ENCODE measurements at places on chromosomes 16 and 17. TPM values are rescaled to one million over a fixed set of nuclear protein-coding genes. Genes with fewer than 3 reads are reported as not detected.

Gene PRR35
- not detected for total RNA-seq

Gene CYB5D1
- total RNA-seq = 9.3 TPM

Gene PRAC1
- not detected for total RNA-seq

Gene CES3
- total RNA-seq = 1.3 TPM

Gene TLCD3B
- not detected for total RNA-seq

Gene DPEP2
- total RNA-seq = 42.7 TPM

Gene STH
- not detected for total RNA-seq

DNA sequence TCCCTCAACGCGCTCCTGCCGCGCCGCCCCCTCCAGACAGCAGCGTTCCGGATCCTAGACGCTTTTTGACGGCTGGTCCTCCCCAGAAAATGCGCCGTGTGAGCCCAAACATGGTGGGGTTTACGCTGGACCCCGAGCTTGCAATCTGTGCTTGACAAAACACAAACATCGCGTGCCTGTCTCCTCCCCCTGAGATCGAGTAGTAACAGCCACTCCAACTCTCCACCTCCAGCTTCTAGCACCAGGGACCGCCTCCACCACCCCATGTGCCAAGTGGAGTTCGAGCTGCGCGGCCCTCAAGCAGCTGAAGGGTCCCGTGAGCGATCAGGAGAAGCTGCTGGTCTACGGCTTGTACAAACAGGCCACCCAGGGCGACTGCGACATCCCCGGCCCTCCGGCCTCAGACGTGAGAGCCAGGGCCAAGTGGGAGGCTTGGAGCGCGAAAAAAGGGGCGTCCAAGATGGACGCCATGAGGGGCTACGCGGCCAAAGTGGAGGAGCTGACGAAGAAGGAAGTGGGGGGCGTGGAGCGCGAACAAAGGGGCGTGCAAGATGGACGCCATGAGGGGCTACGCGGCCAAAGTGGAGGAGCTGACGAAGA, 656 bp upstream of the GEMIN4 start:
- H3K4me1 ChIP-seq = peaks cover 35% of the 10 kb centered on the region
- H3K4me3 ChIP-seq = peak overlapping the region; percentile 95
- H3K36me3 ChIP-seq = peaks cover 5% of the 10 kb centered on the region
- peak overlapping the region; percentile 94 for H3K27ac ChIP-seq

DNA sequence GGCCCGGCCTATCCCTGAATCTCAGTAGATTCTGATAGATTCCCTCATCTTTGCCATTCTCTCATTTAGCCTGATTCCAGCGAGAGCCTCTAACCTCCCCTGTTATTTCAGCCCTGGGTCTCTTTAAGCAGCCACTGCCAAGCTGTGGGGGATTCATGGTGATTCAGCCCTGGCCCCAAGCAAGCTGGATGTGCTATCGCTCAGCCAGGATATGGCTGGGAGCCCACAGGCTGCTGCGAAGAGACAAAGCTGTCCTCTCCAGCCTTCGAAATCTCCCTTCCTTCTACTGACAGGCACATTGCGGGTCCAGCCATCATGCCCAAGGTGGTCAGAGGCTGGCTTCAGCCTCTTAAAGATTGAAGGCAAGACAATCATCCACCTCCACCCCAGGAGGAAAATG, 394.1 kb downstream of the SOX9 start:
- DNase-seq = no peak
- H3K4me1 ChIP-seq = peaks cover 8% of the 10 kb centered on the region
- no peak overlapping the region for H3K4me3 ChIP-seq

- H3K27ac ChIP-seq = no peak overlapping the region
- no peak overlapping the region for H3K4me3 ChIP-seq
- peaks cover 27% of the 10 kb centered on the region for H3K27me3 ChIP-seq
- H3K36me3 ChIP-seq = peaks cover 4% of the 10 kb centered on the region
Observed at GRCh38 chr17:10735821-10736220, 6.0 kb upstream of the TMEM220 start.

GRCh38 chr17:40451420-40451819, 8.2 kb downstream of the IGFBP4 start:
- no peak for DNase-seq
- no peaks in the 10 kb centered on the region for H3K27me3 ChIP-seq
- peaks cover 25% of the 10 kb centered on the region for H3K4me1 ChIP-seq
- H3K27ac ChIP-seq = no peak overlapping the region
- peaks cover 5% of the 10 kb centered on the region for H3K36me3 ChIP-seq

- no peak overlapping the region for H3K27ac ChIP-seq
- no peaks in the 10 kb centered on the region for H3K27me3 ChIP-seq
- H3K4me3 ChIP-seq = no peak overlapping the region
- DNase-seq = no peak
- H3K4me1 ChIP-seq = no peaks in the 10 kb centered on the region
Observed at GRCh38 chr17:26782153-26782552, 511.8 kb upstream of the WSB1 start.

DNA sequence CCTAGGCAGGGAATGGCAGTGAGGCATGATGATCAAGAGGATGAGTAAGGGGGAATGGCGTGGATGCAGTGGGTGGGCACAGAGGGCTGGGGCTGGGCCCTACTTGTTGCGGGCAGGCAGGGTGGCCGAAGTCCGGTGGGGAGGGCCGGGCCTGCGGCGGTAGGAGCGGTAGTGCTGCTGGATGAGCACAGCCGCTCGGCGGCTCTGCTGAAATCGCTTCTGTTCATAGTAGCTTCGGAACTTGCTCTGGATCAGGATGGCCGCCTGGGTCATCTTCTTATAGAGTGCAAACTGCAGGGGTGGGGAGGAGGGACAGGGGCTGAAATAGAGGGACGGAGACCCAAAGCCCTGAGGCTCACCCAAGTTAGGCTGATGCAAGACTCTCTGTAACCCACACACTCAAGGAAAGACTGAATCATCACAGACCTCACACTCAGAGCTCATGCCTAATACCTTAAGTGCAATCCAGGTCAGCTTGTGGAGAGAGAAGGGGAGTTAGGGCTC, 1.5 kb upstream of the SPAG7 start:
- H3K27ac ChIP-seq = no peak overlapping the region
- H3K27me3 ChIP-seq = no peaks in the 10 kb centered on the region
- H3K36me3 ChIP-seq = peaks cover 5% of the 10 kb centered on the region

GRCh38 chr17:31508288-31509094, 117.0 kb downstream of the RAB11FIP4 start:
- H3K4me1 ChIP-seq = peaks cover 42% of the 10 kb centered on the region
- peak overlapping the region; percentile 97 for H3K27ac ChIP-seq
- H3K36me3 ChIP-seq = no peaks in the 10 kb centered on the region
- H3K4me3 ChIP-seq = peak overlapping the region; percentile 95
- no peaks in the 10 kb centered on the region for H3K27me3 ChIP-seq

- peak; percentile 29 for DNase-seq
- no peak overlapping the region for H3K4me3 ChIP-seq
- no peak overlapping the region for H3K27ac ChIP-seq
- H3K36me3 ChIP-seq = no peaks in the 10 kb centered on the region
- H3K4me1 ChIP-seq = no peaks in the 10 kb centered on the region
- no peaks in the 10 kb centered on the region for H3K27me3 ChIP-seq
Observed at GRCh38 chr17:58577696-58578095, 63.3 kb upstream of the MTMR4 start.

DNA sequence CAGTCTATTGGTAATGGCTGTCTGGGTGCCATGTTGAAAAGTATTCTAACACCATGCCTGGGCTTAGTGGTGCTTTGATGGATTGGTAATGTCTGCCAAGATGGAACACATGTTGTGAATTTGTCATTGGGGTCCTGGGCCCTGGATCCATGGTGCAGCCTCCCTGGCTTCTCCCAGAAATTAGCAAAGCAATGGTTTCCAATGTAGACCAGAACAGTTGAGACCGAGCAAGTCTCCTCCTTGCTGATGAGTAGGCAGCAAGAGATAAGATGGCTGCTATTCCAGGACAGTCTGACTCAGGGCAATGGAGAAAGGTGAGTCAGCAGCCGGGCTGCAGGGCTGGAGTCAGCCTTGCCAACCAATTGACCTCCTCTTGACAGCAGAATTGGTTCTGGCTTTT, 30.8 kb downstream of the GPR139 start:
- H3K4me1 ChIP-seq = no peaks in the 10 kb centered on the region
- no peak for DNase-seq
- H3K36me3 ChIP-seq = peaks cover 2% of the 10 kb centered on the region
- no peak overlapping the region for H3K4me3 ChIP-seq
- H3K27ac ChIP-seq = no peak overlapping the region
- H3K27me3 ChIP-seq = peaks cover 5% of the 10 kb centered on the region

Measured in T-helper 17 cell (primary cell).